ENCODE measurements at places on chromosomes 11 and 22.

- no peak for DNase-seq
Observed at GRCh38 chr22:43402128-43402527, 9.7 kb upstream of the MPPED1 start.

DNA sequence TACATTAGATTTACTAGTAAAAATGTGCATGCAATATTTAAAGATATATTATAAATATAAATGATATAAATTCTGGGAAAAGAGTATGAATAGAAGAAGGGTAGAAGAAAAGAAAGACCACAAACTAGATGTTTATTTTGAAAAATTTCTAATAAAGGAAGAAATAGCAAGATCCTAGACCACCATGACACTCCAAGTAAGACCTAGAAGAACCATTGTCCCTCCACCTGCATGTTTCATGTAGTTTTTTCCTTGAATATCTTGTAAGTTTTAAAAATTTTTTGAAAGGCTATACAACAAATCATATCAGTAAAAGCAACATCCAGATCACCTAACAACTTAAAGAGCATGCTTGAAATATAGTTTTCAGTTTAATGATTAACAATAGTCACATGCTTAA is 46.8 kb downstream of the ARHGAP32 start:
- no peak for DNase-seq

- DNase-seq = peak; percentile 10
Observed at GRCh38 chr22:25057013-25057881, 104.7 kb downstream of the KIAA1671 start.

DNA sequence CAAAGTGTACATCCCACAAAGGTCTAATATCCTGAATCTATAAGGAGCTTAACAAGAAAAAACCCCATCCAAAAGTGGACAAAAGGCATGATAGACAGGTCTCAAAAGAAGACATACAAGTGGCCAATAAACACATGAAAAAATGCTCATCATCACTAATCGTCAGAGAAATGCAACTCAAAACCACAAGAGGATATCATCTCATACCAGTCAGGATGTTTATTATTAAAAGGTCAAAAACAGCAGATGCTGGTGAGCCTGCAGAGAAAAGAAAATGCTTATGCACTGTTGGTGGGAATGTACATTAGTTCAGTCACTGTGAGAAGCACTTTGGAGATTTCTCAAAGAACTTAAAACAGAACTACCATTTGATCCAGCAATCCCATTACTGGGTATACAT is 12.7 kb downstream of the LGALS12 start:
- DNase-seq = peak; percentile 61

DNA sequence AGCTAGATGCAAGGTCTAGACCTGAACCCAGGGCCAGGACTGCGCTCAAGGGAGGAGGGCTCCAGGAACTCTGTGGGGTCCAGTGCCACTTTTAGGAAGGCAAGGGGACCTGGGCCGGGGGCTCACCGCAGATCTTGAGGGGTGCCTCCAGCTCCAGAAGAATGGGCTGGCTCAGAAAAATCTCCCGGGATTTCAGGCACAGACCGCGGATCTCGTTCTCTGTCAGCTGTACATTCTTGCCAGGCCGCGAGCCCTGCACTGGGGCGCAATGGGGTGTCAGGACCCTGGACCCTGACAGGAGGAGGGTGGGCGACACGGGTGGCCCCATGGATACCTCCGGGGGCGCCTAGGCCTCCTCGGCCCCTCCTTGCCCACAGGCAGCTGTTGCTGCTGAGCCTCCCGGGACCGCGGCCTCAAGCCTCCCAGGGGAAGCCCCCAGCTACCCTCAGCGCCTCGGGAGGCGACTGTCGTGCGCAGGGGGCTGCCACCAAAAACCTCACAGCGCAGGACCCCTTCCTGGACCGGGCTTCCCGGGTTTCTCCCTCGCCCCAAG is 640 bp downstream of the PPP1CA start:
- DNase-seq = no peak

DNA sequence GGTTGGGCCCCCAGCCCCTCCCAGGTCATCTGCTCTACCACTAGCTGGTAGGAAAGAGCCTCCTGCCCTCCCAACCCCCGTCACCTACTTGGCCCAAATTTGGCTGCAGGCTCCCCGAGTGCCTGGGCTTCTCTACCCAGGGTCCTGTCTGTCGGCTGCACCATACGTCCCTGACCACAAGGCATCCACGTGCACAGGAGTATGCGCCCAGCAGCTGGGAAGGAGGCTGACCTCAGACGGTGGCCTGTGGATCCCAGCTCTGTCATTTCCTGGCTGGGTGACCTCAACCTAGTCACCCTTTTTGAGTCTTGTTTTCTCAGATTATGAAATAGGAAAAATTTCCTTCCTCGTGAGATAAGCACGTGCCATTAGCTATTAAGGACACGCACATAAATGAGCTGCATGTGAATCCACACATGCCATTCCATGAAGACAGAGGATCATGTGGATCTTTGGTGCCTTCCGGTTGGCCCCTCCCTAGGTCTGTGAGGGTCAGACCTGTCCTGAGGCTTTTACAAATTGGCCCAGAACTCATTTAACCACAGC is 13.7 kb downstream of the CYB561A3 start:
- no peak for DNase-seq

DNA sequence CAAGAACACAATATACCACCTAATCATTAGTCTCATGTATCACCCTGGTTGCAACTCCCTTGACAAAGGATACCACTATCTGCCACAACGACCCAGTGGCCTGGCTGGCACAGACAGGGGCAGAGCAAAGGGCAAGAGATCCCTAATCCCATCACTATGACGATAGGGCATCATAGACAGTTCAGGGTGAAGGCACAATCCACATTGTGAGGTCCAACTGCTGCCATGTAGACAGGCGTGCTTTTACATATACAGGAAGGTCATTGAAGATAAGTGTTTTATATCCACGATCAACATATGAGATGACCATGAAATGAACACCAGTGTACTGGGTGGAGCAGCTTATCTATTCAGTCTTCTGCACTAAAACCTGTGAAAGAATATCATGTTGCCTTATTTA is 94.6 kb downstream of the IGLL1 start:
- DNase-seq = no peak

DNA sequence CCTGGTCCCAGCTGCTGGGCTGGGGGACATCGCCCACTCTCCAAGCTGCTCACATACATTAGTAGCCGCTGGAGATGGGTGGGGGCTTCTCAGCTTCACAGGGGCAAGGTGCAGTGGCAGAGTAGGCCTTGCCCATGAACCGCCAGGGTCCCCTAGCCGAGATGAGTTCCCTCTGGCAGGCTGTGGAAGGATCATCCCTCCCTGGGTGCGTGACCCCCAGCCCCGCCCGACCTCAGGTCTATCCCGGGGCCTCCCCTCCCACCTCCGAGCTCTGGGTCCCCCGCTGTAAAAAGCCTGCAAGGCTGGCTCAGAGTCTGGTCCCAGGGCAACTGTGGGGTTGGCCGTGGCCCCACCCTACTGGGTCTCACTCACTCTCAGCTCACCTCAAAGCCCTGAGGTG is 15.3 kb upstream of the TPCN2 start:
- no peak for DNase-seq

- no peak for DNase-seq
Observed at GRCh38 chr22:36942556-36942955, 29.1 kb downstream of the CSF2RB start.

- DNase-seq = no peak
Observed at GRCh38 chr22:22155146-22155545, 89.4 kb upstream of the VPREB1 start.

DNA sequence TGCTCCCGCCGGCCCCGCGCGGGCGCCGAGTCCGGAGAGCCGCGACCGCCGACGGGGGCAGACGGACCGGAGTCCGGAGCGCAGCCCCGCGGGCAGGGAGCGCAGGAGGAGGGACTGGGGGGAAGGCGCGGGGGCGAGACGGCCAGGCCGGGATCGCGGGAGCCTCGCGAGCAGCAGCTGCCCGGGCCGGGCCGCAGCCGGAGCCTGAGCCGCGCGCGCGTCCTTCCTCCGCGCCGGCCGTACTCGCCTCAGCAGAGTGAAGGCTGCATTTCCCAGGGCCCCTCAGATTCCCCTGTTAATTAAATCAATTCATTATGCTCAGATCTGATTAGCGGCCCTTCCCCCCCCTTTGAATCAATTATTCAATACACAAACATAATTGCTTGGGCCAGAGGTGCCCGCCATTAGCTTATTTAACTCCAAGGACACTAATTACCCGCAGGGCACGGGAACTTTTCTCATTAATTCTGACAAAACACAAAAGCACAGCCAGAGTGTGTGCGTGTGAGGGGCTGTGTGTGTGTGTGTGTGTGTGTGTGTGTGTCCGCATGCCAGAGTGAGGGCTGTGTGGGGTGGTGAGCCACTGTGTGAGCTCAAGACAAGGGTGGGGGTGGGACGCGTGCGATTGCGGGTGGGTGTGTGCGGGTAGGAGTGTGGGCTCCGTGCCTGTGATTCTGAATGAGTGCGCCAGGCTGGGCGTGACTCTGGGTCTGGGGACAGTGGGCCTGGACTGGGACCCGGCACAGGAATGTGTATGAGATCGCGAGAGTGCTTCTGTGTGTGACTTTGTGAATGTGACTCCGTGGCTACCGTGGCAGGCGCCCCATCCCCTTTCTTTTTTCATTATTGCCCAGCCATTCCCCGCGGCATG is 5.1 kb upstream of the LMO1 start:
- DNase-seq = no peak

GRCh38 chr22:25100948-25101347 is 98.7 kb upstream of the CRYBB3 start:
- DNase-seq = no peak

DNA sequence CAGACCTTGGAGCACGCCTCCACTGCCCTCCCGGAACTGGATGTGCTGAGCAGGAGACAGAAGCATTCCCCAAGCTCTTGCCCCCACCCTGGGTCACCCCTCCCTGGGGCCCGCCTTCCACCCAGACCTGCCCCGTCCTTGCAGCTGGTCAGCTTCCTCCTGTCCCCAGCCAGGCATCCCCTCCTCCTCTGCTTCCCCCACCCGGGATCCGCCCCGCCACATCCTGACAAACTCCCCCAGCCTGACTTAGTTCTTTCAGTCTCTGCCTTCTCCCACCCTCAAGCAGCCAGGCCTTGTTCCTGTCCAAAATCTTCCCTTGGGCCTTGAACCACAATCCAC is 1.1 kb upstream of the PLXNB2 start:
- peak; percentile 72 for DNase-seq

DNA sequence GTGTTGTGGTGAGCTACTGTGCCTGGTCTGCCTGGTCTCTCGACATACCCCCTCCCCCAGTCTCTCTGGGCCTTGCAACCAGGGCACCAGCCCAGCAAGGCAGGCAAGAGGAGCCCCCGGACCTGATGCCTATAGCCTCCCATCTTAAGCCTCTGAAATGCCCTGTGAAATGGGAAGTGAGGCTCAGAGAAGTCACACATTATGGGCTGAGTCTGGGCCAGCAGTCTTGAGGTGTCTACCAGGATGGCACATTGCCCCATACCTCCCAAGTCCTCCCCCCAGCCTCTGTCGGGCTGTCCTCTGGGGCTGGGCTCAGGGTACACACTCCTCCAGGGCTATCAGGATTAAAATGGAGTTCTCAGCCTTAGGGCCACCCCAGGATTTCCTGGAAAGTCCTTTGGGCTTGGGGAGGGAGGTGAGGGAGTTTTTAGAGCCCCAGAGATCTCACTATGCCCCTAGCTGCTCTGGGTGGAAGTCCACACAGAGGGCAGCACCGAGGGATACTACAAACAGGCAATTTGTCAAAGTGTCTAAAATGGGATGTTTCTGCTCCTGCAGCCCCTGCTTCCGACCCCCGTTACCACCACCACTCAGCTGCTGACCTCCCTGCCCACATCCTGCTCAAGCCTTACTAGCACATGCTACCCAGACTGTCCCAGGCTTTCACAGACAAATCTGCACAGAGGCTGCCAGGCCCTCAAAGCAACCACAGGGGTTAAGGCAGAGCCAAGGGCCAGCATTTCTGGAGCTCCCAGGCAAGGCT is 3.1 kb upstream of the SH3BP1 start:
- DNase-seq = peak; percentile 54

DNA sequence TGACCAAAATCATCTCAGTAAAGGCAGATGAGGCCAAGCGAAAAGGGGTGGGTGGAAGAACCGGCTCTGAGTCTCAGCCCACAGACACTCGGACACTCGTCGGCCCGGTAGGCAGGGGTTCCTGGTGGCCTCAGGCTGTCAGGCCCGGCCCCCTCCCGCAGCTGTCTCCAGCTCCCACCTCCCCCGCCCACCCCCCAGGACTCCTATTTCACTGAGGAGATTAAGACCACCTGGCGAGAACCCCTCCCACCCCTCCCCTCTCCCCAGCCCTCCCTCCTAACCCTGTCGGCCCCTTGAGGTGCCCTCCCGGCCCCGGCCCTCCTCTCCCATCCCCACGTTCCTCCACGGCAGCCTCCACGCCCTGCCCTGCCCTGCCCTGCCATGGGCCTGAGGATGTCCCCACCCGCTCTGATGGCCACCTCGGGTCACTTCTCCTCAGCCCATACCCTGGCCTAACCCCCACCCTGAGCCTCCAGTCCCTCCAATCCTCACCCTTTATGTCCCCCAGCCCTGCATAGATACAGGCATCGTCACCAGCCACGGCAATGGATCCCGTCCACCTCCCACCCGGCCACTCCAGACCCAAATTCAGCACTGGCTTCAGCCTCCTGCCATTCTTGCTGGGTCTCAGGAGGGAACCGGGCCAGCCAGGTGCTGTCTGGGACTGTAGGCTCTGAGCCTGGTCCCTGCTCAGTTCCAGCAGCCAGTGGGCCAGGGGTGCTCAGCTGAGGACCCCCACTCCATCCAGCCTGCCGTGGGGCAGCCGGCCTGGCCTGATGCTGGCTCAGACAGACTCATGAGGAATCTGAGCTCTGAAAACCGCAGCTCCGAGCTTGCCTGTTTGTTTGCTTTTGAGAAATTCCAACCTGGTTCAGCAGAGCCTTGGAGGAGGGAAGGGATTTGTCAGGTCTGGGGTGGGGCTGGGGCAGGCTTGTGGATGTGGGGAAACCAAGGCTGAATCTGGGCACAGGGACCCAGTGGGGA is 9.8 kb upstream of the TBX1 start:
- peak; percentile 45 for DNase-seq

GRCh38 chr11:43376594-43376993 is 17.9 kb downstream of the TTC17 start:
- peak; percentile 77 for DNase-seq

DNA sequence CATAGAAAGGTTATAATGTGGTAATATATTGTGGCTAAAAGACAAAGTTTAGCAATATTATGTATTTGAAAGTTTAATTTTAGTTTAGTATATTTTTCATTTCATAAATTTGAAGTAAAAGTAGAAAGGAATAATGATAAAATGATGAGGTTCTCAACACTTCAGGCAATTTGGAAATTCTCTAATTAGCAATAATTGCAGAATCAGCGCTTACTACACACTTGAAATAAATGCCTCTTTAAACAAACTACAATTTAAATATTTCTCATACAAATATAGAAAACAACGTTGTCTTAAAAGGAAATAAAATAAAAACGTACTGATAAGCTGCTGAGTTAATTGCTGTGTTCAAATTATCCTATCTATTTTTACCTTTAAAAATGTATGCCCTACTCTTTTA is 25.9 kb downstream of the CASP12 start:
- DNase-seq = no peak
